Aorta (tissue), 5 donors: ENCODE measurements at places on chromosomes 12 and 14. TPM values are rescaled to one million over a fixed set of nuclear protein-coding genes. Genes with fewer than 3 reads are reported as not detected.

PUS7L gene
- total RNA-seq: 13.7 TPM

ADAM20 gene
- 3.8 TPM for total RNA-seq

IL22 gene
- not detected for total RNA-seq

CACNA2D4 gene
- total RNA-seq: 9.7 TPM

GRCh38 chr12:70643939-70644338, 6.7 kb upstream of the PTPRB start:
- no peak for DNase-seq

DNA sequence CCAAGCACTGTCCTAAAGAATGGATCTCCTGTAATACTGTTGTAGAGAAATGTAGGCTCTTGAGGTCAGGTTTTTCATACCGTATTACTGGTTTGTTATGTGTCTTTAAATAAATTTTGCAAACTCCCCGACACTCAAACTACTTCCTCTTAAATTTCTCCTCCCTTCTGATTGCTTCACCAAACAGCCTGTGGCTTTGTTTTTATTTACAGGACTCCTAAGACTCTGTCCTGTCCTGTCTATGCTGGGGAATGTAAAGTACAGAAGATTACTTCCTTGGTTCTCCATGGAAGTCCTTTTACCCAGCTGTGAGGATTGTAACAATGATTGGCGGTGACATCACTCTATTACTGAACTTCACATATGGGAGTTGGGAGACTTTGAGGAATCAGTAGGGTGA, 873.5 kb downstream of the DIO2 start:
- DNase-seq: no peak

- DNase-seq: no peak
Measured at GRCh38 chr12:18752280-18752920, 14.5 kb downstream of the CAPZA3 start.

- no peak for DNase-seq
Measured at GRCh38 chr14:35301735-35302528, 9.8 kb downstream of the PSMA6 start.

DNA sequence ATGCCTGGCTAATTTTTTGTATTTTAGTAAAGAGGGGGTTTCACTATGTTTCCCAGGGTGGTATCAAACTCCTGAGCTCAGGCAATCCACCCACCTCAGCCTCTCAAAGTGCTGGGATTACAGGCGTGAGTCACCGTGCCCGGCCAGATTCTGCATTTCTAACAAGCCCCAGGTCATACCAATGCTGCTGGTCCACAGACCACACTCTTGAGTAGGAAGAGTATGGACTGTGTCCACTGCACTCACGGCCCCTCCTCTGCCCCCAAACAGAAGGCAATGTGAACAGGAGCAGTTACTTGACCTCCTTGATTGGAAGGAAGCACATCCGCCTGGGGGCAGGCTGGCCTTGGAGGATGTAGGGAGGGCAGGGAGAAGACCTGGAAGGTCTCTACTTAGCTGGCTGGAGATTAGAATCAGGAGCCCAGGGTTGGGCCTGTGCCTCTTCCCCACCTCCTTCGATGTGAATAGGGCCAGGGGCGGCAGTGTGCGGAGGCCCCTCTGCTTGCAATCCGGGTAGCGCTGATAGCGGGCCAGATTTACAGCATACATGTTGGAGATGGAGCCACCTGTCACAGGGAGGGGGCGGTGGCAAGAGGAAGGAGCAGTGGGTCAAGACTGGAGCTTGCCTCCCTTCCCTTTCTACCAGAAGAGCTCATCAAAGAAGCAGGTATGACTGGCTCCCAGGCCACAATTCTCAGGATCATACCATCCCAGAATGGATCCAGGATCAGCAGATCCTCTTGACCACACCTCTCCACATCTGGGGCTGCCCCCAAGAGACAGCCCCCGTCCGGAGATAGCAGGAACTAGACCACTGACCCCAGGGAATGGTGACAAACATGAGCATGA, 9.4 kb upstream of the ZNF740 start:
- peak; percentile 51 for DNase-seq

GRCh38 chr14:85516239-85517113, 13.5 kb upstream of the FLRT2 start:
- no peak for DNase-seq

GRCh38 chr12:57539134-57539768, 7.7 kb downstream of the DCTN2 start:
- DNase-seq: no peak

GRCh38 chr14:92926180-92926845, 3.4 kb downstream of the CHGA start:
- no peak for DNase-seq

GRCh38 chr12:117689857-117690256, 278.9 kb downstream of the KSR2 start:
- DNase-seq: no peak

- no peak for DNase-seq
Measured at GRCh38 chr12:102347811-102348210, 132.6 kb downstream of the IGF1 start.
